ENCODE measurements at places on chromosomes 7 and 10.
A peak's percentile ranks its signal among the peaks of the same experiment; 100 is the strongest.

GRCh38 chr10:76918106-76918505, 719.5 kb downstream of the KCNMA1 start:
- no peak for DNase-seq

GRCh38 chr7:35727571-35727970, 32.6 kb upstream of the HERPUD2 start:
- DNase-seq, result peak; percentile 87

GRCh38 chr10:49631975-49632374, 18.1 kb downstream of the CHAT start:
- no peak for DNase-seq

- no peak for DNase-seq
Measured at GRCh38 chr7:80937336-80937735, 18.5 kb upstream of the SEMA3C start.

DNA sequence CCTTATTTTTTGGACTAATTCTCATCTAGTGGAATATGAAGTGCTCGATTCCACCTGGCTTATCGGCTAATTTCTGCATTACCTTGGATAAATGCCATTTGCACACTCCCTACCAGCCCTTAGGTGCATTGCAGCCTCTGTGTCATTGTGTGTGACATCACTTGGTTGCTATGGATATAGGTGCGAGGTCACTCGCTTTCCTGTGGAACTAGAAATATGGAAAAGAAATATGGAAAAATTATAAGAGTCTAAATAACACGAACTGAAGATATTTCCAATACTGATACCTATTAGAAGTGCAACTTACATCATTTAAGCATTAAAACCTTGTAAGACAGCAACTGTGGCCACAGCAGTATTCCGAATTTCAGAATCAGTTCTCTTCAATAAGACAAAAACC, 2.0 kb downstream of the YWHAG start:
- no peak for DNase-seq

DNA sequence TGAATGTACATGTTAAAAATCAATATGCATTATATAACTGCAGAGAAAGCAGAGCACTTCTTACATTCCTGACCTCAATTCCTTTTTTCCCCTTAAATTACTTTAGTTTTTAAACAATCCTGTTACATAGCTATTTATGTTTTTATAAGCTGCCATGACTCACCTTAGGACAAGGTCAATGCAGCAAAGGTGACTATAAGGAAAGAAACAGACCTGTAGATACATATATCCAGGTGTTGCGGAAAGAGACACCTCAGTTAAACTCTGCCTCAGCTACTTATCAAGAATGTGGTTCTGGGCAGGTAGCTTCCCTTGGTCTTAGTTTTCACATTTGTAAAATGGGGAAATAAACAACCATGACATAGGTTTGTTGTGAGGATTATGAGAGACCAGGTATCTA, 105.5 kb downstream of the DPY19L1 start:
- no peak for DNase-seq

- DNase-seq, result no peak
Measured at GRCh38 chr7:111586711-111587409, 24.6 kb upstream of the IMMP2L start.

DNA sequence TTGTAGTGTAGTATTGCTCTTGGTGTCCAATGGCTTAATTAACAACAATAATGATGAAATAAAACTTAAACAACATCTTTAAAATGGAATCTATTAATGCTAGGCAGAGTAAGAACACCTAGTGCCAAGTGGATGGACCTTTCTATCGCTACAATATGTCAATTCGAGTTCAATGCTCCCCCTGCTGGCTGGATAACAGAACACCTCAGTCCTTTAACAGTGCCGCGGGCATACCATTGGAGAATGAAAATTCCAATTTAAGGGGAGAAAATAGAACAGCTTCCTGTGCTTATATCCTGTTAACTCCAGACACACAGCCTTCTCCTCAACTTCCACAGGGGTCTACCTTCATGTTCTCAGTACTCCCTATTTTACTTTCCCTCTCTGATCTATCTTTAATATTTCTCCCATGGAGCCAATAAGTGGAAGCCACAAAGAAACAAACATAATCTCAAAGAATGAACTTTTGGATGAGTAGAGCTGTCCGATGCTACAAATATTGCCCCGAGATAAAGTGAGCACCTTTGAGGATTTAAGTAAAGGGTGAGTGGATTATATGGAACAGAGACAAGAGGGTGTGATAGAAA, 41.4 kb downstream of the COL1A2 start:
- peak; percentile 68 for DNase-seq

DNA sequence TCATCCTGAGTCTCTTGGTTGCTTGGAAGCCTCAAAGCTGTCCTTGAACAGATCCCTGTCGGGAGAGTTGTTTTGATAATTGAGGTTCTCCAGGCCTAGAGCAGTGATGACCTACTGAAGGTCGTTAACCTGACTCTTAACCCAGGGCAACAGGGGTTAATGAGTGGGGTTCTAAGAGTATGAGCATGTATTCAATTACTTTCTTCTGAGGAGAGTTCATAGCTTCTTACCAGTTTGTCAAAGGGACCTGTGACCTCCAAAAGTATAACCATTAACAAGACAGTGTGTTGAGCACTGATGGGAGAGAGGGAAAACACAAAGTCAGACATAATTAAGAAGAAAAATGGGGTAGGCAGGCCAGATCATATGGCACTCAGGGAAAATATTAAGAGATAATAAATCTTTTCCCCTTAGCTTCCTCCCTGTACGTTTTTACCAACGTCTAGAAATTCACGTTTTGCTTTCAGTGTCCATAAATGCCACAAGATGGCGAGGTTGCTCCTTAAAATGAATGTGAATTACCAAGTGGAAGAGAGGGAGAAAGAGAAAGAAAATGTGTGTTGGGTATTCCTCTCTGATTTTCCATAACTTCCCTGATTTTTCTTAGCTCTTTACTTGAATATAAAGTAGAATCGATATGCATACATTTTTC, 97.6 kb downstream of the SUGCT start:
- peak; percentile 69 for DNase-seq

DNA sequence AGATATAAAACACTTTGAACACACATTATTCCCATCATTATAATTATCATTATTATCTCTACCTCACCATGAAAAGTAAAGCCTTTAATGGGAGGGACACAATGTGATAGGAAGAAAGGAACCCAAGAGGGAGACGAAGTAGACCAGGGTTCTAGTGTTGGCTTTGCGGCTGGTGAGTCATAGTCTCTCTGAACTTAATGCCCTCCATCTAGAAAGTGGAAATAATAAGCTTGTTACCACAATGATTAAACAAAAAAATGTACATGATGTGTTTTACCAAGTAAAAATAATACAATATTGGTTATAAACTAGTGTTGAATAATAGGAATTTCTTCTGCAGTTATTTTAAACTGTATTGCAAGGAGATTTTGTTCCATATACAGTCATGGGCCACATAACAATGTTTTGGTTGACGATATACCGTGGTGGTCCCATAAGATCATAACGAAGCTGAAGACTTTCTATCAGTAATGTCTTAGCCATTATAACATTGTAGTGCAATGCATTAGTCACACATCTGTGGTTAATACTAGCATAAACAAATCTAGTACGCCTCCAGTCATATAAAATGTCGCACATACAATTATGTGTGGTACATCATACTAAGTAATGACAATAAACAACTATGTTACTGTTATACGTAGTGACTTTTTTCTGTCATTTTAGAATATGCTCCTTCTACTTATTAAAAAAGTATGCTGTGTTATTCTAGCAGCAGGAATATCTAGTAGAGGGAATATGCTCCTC, 450.6 kb upstream of the SORCS1 start:
- no peak for DNase-seq

DNA sequence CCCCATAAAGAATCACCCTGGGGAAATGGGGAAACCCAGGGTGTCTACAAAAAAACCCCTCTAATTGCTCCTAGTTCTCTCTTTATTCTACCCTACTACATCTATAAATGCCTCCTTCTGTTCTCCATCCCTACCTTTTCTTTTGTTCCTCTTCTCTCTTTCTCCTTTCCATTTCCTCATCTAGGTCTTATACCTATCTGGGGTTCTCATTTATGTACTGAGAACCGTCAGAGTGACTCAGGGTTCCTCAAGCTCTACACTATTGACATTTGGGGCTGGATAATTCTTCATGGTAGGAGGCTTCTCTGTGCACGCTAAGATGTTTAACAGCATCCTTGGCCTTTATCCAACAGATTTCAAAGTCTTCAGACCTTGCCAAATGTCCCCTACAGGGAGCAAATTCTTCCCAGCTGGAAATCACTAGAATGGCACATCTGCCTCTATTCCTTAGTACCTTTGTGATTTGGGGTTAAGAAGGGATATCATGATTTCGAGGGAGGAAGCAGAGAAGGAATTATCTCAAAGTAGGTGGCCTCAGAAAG, 137.4 kb upstream of the PTN start:
- DNase-seq, result no peak

DNA sequence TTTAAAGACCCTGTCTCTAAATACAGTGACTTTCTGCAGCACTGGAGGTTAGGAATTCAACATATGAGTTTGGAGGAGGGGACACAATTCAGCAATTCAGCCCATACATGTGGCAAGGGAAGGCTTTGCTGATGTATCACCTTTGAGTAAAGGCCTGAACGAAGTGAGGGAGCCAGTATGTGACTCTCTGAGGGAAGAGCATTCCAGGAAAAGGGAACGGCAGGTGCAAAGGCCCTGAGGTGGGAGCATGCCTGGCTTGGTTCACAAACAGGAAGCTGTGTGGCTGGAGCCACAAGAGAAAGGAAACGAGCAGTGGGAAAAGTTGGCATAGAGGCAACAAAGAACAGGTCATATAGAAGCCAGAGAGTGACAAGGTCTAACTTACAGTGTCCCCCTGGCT, 72.9 kb downstream of the MTPN start:
- DNase-seq, result no peak

DNA sequence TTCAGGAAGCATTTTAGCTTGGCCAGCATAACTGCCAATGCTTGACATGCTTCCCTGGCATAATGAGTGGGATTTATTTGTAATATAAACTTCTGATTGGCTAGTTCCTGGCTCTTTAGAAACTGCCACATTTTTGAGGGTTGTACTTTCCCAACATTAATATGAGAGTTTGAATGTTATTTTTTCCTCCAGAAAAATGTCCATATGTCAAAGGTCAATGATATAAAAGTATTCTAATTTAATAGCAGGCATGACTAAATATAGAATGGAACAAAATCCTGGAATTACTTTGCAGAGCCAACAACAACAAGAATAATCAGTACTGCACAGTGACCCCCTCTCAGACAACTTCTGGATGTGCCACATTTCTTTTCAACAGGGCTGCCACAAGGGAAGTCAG, 352.6 kb downstream of the PRPF18 start:
- DNase-seq, result no peak

DNA sequence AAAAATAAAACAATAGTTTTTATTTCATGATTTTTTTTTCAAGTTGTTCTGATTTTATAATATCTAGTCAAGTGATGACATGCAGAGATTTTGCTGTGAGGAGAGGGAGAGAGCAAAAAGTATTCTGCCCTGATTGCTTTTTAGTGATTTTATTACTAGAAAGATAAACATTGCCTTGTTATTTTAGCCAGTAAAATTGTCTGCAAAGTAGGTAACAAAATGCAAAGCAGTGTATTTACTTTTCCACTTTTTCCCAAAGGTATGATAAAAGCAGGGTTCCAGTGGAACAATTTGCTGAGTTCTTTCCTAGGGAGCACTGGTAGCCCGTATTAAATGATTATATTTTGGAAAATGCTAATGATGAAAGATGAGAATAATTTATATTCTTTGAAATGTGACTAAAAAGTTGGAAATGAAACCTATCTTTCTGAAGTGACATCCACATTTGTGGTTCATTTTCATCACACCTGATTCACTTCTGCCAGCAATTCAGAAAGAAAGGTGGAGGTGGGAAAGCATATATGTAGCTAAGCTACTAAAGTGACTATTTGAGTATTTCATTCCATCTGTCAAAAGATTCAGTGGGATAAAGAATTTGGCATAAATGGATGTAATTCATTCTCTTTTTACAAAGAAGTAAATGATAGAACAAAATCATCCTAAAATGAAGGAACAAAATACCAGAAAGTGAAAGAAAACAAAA, 300.3 kb downstream of the ADK start:
- no peak for DNase-seq

DNA sequence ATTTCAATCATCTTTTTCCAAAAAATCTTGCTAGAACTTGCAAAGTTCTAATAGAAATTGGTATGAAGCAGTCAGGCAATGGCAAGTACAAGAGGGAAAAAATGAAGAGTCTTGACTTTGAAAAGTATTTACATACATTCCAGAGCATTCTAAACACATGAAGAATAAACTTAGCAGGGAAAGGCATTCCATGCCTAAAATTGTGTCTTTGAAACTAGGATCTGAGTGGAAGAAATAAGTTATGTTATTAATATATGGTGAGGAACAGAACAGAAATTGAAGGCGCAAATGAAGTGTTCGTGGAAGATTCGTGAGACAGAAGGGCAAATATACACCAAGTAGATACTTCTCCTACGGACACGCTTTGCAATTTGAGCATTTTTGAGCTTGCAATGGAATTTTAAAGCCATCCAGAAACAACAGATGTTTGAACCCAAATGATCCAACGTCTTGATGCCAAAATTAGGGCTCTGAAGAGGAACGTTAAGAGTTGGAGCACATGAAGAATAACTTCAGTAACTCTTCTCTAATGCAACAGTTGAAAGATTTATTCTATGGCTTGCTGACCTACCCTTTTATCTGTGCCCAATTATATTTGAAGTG, 40.6 kb upstream of the SEPTIN7 start:
- DNase-seq, result no peak

DNA sequence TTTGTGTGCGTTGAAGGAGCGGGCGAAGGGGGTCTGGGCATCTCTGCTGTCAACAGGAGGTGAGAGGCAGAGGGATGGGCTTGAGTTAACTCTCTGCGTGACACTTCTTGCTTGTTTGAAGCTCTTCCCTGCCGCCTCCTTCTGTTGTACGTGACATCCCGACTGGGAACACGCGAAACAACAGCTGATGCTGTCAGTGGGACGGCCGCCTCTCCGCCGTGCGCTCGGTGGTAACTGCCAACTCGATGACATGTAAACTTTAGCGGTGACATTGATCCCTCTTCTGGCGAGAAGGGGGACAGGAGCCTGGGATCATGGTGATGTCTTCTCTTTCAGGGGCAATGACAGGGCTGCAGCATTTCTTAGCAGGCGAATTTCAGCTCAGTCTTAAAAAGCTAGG, 394.5 kb downstream of the TYW1 start:
- no peak for DNase-seq

GRCh38 chr7:6149996-6150395, 118.8 kb downstream of the ANKRD61 start:
- no peak for DNase-seq

GRCh38 chr7:13790611-13791010, 198.9 kb downstream of the ETV1 start:
- no peak for DNase-seq

DNA sequence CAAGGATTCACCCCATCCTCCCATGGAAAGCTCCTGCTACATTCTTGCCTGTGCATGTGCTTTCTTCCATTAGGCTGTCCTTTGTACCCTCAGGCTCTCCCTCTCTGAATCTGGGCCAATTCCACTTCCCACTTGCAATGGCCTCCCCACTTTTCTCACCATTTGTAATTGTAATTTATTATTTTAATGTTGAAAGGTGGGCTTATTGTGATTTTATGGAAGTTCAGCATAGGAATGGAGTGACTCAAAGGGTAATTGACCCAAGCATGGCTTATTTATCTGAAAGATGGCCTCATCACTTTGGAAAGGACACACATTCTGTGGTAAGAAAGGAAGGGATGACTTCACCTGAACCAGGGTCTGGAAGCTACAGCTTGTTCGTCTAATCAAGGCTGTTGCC, 46.9 kb upstream of the ORC5 start:
- DNase-seq, result no peak
